A172 (cell line): ENCODE measurements at places on chromosomes 1 and 21. TPM values are rescaled to one million over a fixed set of nuclear protein-coding genes. Genes with fewer than 3 reads are reported as not detected.

GRCh38 chr1:90502194-90502593 is 214.9 kb downstream of the BARHL2 start:
- no peak for DNase-seq

GRCh38 chr21:32587651-32588050 is 2.3 kb upstream of the TCP10L start:
- DNase-seq, result no peak

GRCh38 chr1:8646189-8646588 is 171.3 kb downstream of the RERE start:
- no peak for DNase-seq

DNA sequence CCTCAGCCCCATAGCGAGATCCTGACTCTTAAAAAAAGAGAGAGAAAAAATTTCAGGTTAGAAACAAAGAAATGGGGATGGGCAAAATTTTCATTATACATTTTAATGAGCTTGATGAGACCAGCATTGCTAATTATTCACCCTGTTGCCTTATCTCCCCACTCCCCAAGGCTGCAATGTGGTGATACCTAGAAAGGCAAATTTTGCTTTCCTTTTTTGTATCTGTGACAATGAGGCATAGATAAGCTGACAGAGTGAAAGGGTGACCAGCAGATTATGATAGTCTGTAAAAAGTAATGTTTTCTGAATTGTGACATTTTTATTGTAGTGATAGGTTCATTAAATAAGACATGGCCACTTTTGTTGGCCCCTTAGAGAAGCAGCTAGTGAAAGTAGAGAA is 12.9 kb downstream of the SRRM1 start:
- no peak for DNase-seq

DNA sequence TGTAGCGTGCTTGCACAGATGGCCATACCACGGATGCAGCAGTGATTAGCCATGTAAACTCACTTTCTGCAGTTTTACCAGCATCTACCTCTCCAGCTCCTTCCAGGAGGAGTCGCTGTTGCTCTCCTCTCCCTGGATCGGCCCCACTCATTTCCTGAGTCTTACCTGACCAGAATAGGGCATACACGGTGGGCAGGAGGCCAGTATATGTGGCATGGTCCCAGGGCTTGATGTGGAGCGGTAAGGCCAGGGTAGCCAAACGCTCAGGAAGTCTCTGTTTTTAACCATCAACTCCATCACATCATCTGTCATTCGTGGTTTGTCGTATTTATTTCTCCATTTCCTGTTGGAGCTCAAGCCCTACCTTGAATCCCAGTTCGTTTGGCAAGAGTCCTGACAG is 163.4 kb upstream of the USP24 start:
- DNase-seq, result peak; percentile 46

DNA sequence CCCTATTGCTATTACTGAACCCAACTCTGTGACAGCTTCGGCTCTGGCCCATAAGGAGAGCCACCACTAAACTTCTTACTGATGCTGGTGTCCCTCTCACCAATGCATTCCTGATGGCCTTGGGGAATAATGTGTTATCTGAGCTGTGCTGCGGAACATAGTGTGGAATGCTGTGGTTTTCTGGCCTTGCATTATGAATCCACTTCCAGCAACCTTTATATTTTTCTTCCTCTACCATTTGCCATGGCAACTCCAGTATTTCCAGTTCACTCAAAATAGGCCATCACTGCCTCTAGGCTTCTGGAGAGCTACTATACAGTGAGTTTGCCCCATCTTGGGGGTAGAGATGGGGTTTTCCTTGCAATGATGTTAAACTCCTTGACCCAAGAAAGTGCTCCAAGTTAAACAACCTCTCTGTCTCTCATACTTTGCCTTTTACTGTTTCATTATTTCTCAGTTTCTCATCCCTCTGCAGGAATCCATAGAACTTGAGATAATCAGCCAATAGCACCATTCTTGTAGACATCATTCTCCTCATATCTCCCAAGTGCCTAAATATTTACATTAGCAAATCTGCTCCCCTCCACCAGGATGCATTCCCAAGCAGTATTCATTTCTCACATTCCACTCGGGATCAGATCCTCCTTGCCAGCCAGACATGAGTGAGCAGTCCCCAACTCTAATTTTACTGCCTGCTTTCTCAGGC is 11.1 kb upstream of the RAVER2 start:
- no peak for DNase-seq

DNA sequence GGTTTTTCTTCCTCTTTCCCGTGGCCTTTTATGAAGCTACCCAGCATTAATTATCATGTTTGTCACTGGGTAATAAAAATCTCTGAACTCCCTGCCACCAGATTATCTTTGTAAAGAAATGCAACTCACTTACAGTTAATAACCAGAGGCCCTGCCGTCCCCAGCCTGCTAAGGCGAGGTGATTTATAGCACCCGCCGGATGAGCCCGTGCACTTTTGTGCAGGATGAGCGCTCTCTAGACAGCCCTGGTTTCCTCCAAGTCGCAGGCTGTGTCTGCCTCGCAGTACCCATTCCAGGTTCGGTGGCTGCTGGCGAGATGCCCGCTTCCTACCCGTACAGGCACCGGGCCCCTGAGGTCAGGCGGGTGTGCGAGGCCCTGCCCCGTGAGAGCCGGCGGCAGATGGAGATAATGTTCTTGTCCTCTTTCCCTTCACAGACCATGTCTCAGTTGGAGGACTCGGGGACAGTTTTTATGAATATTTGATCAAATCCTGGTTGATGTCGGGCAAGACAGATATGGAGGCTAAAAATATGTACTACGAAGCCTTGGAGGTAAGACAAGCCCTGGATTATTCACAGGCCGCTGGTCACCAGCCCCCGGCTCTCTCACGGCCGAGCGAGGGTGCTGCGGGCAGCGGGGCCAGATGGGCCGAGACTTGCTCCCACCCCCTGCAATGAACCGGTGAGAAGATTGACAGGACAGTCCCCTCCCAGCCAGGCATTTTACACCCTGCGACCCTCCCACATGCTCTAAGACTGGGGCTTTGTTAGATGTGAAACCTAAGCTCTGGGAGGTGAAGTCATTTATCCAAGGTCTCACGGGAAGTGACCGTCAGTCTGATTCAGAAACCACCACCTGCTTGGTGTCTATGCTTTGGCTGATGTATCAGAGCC is 28.5 kb upstream of the SELENON start:
- DNase-seq, result peak; percentile 34

DNA sequence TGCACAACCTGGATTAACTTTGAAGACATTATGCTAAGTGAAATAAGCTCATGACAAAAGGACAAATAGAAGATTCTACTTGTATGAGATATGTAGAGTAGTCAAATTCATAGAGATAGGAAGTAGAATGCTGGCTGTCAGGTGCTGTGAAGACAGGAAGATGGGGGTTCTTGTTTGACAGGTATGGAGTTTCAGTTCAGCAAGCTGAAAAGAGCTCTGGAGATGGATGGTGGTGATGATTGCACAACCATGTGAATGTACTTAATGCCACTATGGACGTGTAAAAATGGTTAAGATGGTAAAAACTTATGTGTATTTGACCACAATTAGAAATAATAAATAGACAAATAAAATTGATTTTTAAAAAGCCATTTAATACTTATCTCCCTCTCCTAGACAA is 169.8 kb upstream of the DUSP10 start:
- DNase-seq, result no peak

- DNase-seq, result peak; percentile 63
Measured at GRCh38 chr1:234597894-234598293, 12.1 kb downstream of the IRF2BP2 start.

GRCh38 chr1:84060781-84061180 is 61.8 kb upstream of the TTLL7 start:
- no peak for DNase-seq

- DNase-seq, result no peak
Measured at GRCh38 chr1:71950579-71950978, 331.8 kb downstream of the NEGR1 start.

- peak; percentile 85 for DNase-seq
Measured at GRCh38 chr1:230713915-230714764, at the start of gene AGT. AGT (minus strand) TSS chr1:230714122; CDS start chr1:230710823, 3,299 bp downstream.

GRCh38 chr1:156755527-156755950 is 4.1 kb upstream of the HDGF start:
- DNase-seq, result no peak

DNA sequence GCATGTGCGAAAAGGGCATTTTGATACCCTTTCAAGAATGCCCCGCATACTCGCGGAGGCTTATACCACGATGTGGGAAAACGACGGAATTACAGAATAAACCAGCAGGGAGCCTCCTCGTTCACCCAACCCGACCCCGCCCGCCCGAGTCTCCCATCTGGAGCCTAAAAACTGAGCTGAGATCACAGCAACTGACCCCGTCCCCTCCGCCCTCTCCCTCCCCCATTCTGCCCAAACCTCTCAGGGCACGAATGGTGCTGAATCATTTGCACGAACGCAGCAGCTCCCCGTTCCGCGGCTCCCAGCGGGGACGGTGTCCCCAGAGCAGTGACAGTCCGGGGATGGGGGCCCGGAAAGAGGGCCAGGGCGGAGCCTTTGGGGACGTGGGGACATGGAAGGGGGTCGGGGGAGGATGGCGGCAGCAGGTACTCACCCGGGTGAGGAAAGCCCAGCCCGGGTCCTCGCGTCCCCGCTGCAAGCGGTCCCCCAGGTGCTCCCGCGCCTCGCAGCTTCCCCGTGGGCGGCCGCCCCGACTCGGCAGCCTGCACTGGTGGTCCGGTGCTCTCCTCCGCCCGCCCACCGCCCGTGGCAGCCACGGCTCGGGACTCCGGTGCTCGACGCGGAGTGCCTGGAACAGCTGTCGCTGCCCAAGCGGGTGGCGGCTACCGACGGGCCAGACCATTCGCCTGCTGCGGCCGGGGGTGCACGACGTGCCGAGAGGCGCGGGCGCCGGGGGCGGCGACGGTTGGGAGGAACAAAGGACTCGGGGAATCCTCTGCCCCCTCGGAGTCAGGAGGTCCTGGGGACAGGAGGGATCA is at the start of gene TTLL7:
TTLL7 (minus strand) TSS at position 635 of the 818 bp plus-strand sequence. CDS start 46,921 bp downstream, outside the sequence.
- peak; percentile 4 for DNase-seq

- DNase-seq, result no peak
Measured at GRCh38 chr21:20592463-20592862, 405.7 kb upstream of the NCAM2 start.

- DNase-seq, result no peak
Measured at GRCh38 chr1:55092475-55092874, 53.1 kb downstream of the PCSK9 start.

GRCh38 chr1:117645343-117645742 is 39.5 kb downstream of the TENT5C start:
- no peak for DNase-seq

DNA sequence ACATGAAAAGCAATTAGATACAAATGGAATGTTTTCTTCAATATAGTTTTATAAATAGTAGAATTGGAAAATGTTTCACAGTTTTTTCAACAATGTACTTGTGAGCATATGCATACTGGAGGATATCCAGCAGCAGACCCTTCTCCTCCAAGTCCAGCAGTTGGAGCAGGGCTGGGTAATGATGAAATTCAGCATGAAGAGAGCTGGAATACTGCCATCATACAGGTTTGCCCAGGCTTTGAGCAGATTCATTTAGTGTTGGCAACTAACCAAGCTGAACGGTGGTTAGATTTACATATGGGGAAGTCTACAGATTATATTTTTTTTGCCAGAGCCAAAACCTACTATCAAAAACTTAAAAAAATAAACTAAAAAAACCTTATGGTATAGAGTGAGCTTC is 38.3 kb downstream of the WDR3 start:
- DNase-seq, result no peak

DNA sequence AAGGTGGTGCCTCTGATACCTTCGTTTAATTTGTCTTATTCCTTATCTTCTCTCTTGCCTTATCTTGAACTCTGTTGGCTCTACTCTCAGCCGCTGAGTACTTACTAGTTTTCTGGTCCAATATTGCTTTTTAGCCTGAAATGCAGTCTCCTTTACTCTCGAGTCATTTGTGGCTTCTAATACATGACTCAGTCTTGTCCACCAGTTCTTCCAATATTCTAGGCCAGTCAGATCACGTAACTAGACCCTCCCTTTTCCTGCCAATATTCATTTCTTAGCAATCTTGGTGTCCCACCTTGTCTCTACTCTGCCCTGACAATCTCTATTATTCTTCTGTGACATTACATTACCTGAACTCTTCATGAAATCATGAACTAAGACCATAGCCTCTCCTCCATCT is 555.8 kb downstream of the DPYD start:
- no peak for DNase-seq

DNA sequence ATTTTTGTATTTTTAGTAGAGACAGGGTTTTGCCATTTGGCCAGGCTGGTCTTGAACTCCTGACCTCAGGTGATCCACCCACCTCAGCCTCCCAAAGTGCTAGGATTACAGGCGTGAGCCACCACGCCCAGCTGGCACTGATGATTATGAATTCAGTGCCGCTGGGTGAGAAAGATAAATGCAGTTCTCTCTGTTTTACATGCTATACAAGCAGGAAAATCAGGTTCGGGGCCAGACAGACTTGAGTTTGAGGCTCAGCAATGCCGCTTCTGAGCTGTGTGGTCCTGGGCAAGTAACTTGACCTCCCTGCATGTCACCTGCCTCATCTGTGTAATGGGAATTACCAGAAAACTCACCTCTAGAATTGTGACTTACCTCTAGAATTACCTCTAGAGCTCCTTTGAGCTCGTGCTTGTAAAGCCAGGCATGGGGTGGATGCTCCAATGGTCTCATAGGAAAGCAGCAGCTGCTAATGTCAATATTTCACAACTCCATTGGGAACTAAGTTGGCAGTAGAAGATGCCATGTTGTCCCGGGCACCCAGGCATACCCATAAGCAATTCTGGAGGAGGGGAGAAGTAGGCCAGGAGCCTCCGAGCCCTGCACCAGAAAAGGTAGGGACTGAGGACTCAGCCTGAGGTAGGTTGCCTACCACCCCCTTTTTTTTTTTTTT is 119.8 kb upstream of the SLC25A33 start:
- no peak for DNase-seq

DNA sequence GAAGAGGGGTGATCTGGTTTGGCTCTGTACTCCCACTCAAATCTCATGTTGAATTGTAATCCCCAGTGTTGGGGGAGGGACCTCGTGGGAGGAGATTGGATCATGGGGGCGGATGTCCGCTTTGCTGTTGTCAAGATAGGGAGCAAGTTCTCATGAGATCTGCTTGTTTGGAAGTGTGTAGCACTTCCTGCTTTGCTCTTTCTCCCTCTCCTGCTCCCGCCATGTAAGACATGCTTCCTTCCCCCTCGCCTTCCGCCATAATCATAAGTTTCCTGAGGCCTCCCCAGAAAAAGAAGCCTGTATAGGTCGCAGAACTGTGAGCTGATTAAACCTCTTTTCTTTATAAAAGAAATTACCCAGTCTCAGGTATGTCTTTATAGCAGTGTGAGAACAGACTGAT is 27.9 kb downstream of the MYOM3 start:
- no peak for DNase-seq

- no peak for DNase-seq
Measured at GRCh38 chr1:162950187-162950586, 89.2 kb upstream of the CCDC190 start.

Gene TBX19
- total RNA-seq, result 0.50 and 0.53 TPM in 2 replicates

Gene AGMAT
- total RNA-seq, result not detected in 2 replicates

Gene TNN
- not detected in 2 replicates for total RNA-seq

Gene KIRREL1
- 145 and 179 TPM in 2 replicates for total RNA-seq

Gene DUSP10
- 29.0 and 43.7 TPM in 2 replicates for total RNA-seq

Gene NGF
- 1.7 and 2.8 TPM in 2 replicates for total RNA-seq

Gene SELENBP1
- 0.22 and 0.41 TPM in 2 replicates for total RNA-seq

Gene ECM1
- total RNA-seq, result 101 and 135 TPM in 2 replicates

Gene OXCT2
- not detected in 2 replicates for total RNA-seq

Gene SIM2
- 0.86 and 5.1 TPM in 2 replicates for total RNA-seq

Gene CD48
- total RNA-seq, result not detected in 2 replicates

Gene CELA2B
- total RNA-seq, result not detected in 2 replicates
